ENCODE measurements at places on chromosomes 5 and 9.

DNA sequence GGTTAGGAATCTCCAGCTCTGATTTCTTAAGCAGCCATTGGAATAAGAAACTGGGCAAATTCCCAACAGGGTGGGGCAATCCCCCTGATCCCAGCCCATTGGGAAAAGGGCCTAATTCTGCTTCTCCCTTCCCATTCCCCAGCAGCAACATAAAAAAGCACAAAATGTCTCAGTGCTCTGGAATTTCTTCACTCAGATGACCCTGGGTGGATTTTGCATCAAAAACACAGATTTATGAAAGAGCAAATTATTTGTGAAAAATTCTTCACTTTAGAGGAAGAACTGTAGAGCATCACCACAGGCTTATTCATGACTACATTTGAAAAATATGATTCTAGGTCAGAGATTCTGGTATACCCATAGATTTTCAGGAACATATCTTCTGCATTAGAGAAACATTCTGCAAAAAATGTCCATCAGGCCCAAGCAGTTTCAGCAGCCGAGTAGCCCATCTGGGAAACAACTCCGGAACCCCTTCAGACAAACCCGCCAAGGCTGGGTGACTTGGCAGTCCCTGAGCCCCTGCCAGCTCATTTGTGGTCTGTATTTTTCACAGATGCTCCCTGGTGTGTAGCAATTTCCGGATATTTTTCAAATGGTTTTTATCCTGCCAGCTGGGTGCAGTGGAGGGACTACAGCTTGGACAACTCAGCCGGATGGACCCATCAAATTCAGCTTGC, 102.1 kb upstream of the RANBP3L start:
- no peak for DNase-seq

- no peak for DNase-seq
Measured at GRCh38 chr9:122386311-122386872, 15.6 kb downstream of the PTGS1 start.

GRCh38 chr5:124810396-124811006, 64.1 kb upstream of the ZNF608 start:
- no peak for DNase-seq

- no peak for DNase-seq
Measured at GRCh38 chr5:119596046-119596445, 33.3 kb upstream of the FAM170A start.

DNA sequence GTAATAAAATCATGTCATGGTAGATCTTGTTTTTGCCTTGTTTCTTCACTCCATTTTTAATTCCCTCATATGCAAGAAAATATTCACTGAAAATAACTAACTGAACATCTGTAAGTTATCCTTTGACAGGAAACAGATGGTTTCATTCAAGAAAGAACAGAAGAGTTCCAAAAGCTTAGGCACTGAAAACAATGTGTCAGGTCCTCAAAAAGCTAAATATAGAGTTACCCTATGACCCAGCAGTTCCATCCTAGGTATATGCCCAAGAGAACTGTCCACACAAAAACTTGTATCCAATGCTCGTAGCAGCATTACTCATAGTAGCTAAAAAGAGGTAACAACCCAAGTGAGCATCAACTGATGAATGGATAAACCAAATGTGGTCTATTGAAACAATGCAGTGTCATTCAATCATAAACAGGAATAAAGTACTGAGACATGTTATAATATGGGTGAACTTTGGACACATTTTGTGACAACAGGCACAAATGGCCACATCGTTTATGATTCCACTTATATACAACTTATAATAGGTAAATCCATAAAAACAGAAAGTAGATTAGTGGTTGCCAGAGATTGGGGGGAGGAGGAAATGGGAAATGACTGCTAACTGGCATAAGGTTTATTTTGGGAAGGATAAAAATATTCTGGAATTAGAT, 231.0 kb downstream of the FRMD3 start:
- no peak for DNase-seq

- DNase-seq: no peak
Measured at GRCh38 chr5:29642601-29643000, 1550.9 kb upstream of the CDH6 start.

- DNase-seq: no peak
Measured at GRCh38 chr5:2205185-2205585, 322.5 kb upstream of the IRX4 start.

GRCh38 chr5:33170411-33170810, 270.4 kb upstream of the TARS1 start:
- DNase-seq: no peak

- DNase-seq: no peak
Measured at GRCh38 chr9:101131326-101131725, 102.8 kb downstream of the PLPPR1 start.

GRCh38 chr9:12988258-12988657, 213.4 kb downstream of the LURAP1L start:
- DNase-seq: no peak

DNA sequence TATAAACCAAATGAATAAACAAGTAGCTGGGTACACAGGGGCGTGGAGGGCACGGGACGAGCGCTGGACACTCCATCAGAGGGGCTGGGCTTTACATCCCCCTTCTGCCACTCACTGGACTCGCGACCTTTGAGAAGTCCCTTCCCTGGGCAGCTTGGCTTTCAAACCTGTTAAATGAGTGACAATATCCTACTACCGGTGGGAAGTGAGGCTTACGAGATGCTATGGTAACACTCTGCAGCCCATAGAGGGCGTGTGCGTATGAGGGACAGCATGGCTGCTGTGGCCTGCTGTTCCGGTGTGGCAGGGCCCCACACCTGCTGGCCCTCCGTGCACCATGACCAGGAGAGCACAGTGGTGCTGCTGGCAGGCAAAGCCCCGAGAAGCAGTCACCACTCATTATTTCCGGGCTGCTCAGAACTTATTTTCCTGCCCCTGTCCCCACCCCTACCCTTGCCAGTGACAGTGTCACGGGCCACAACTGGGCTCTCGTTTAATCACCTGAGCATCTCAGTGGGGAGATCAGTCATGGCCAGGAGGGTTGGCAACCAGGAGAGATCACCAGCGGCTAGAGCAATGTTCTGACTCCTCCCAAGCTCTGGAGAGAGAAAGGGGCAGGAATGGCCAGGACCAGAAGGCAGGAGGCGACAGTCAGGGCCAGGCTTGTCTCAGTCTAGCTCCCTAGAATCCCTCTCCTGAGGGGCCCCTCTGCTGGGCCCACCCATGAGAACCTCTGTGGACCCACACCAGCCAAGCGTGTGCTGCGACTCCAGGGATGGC, 10.5 kb downstream of the CLTB start:
- DNase-seq: no peak

DNA sequence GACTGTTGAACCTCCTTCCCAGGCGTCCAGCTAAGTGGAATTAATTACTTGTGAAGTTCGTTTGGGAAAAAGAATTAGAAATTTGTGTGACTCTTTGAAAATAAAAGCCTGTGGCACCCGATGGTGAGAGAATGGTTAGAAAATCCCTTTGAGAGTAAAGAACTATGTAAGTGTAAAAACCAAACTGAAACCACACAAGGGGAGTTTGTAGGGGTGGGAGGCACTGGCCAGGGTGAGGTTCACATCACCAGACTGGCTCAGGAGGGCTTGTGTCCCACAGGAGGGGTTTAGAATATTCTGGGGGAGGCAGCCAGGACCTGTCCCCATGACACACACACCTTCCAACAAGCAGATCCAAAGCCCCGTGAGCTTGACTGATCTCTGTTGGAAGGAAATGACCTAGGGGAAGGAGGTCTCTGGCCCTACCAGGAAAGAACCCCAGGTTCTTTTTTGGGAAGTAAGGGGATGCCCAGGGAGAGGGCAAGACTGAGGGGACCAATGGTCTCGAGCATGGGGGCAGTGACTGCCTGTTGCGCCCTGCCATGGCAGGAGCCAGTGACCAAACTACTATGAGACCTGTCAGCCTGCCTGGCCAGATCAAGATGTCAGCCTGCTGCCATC, 4.3 kb downstream of the SPATA24 start:
- DNase-seq: no peak

GRCh38 chr9:34426347-34427074, 31.9 kb downstream of the FAM219A start:
- no peak for DNase-seq

DNA sequence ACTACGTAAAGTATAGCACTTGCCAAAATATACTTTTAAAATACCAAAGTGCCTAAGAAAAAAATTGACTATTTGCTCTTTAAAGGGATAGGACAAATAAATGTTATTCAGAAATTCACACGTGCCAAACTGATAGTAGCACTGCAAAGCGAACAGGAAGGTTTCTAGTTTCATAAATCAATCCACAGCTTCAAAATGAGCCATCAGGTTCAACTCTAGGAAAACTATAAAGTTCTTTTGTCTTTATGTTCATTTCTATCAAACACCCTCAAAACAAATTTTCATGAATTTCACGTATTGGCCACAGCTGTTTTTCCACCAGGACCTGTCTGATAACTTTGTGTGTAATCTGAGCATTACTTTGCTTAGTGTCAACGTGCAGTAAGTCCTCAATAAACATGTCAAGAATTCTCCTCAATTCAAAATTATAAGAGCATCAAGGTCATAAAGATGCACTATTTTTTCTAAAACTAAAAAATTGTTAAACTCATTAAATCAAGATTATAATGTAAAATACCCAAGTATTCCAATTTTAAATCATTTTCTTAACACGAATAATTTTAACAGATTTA, 3.0 kb downstream of the RNF130 start:
- DNase-seq: no peak

DNA sequence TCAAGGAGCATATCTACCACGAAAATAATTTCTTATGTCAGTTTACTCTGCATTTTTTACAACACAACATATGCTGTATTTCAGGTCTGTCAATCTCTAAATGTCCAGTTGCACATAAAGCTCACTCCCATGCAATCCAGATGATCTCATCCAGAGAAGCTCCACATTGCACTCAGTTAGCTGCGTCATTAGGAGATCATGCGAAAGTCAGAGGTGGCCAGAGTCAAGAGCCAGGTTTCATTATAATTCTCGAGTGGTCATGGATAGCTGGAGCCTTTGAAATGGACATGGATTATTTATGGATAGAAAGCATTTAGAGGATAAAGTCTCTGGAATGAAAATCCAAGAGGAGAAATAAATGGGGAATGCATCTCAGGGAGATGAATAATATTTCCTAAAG, 232.3 kb downstream of the GAS1 start:
- DNase-seq: no peak

- DNase-seq: peak; percentile 53
Measured at GRCh38 chr9:127214421-127215267, 49.9 kb upstream of the GARNL3 start.

GRCh38 chr5:41097642-41098041, 26.5 kb upstream of the MROH2B start:
- no peak for DNase-seq

DNA sequence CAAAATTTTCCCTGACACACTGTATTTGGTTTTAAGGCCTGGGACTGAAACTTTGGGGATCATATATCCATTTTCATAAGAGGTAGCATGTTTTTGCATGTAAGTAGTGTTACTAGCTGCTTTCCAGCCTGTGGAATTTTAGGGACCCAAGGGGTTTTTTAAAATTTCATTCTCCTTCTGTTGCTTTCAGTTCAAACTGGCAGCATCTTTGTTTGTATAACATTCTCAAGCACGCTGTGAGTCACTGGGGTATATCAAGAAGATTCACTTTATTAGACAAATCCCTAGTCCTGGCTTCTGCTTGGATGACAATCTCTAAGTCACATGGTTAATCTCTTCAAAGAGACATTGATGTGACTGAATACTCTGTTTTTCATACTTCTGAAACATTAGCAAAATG, 479.0 kb downstream of the CYLC2 start:
- DNase-seq: no peak

DNA sequence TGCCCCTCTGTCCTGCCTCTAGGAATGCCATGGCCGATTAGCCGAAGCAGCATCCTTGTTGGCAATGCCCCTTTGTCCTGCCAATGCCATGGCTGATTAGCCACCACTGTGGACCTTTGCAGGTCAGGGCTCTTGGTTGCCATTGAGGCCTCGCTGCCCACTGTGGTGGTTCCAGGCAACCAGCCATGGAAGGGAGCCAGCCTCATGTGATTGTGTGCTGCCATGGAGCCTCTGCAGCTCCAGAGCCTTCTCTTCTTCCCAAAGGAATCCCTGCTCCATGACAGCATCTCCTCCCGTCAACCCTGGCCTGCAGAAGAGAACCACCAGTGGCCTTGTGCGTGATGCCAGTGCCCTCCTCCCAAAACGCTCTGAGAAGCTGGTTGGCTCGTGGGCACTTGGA, 187.0 kb downstream of the CACNA1B start:
- no peak for DNase-seq

DNA sequence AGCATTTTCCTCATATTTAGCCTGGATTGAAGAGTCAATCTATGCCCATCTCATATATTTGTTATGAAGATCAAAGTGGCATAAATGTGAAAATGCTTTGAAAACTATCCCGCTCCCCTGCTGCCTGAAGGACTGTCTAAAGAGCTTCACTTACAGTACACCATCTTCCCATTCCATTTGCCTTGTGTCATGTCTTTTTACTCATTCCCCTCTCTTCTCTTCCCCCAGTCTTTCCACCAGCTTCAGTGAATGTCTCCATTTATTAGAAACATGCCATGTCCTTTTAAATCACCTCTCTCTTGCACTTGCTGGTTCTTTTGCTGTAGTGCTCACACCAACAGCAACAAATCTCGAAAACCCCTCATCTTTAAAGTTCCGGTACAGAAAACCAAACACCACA, 192.7 kb upstream of the SGCD start:
- no peak for DNase-seq

Data from stimulated activated CD4-positive, alpha-beta T cell treated with anti-CD3 and anti-CD28 coated beads, Interleukin-4, amount 100 ng/mL, for 4 hours (primary cell).